AG04450 (cell line): ENCODE measurements at places on chromosomes 12 and 14.
A peak's percentile ranks its signal among the peaks of the same experiment; 100 is the strongest.

DNA sequence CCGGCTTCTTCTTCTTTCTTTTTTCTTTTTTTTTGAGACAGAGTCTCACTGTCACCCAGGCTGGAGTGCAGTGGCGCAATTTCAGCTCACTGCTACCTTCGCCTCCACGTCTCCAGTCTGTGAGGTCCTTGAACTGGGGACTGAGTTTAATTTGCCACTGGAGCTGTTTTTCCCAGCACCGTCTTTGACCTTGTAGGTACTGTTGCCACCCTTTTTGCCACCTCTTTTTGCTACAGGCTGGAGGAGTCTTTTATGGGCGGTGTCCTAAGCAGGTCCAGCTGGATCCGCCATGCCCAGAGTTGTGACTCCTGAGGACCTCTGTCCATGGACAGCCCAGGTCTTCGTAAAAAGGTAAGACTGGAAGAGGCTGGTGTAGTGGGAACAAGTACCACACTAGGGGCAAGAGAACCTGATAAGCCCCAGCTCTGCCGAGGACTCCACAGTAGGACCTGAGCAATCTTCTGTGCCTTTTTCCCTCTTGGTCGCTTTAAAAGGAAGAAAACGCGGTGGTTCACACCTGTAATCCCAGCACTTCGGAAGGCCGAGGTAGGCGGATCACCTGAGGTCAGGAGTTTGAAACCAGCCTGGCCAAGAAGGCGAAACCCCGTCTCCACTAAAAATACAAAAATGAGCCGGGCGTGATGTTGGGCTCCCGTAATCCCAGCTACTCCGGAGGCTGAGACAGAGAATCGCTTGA, 946 bp downstream of the RNU4-2 start:
- no peak for DNase-seq

GRCh38 chr12:62466018-62466593, 520 bp upstream of the MON2 start:
- no peak for DNase-seq

- no peak for DNase-seq
Observed at GRCh38 chr12:6936636-6937480, 6.8 kb upstream of the RNU7-1 start.

GRCh38 chr12:46159309-46159901, 109.4 kb downstream of the SLC38A1 start:
- no peak for DNase-seq

DNA sequence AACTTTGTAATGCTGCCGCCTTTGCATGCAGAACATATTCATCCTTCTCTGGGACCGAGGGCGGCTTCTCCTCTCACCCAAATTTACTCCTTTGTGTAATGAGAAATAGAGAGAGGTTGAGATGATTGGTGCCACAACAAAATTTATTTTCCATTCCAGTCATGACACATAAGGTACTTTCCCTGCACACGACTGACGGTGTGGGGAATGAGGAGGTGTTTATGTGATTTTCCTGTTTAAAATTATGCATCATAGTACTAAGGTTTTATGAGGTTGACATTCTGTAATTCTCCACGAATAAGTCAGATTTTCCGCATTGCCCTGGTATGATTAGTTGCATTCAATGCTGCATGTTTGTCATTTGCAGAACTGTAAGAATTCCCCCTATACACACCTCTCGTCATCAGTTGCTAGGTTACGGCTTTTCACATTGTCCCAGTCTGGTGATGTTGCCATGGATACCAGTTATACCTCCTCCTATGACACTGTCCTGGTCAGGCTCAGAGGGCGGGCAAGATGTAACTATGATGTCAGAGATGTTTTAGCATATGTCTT, 23.1 kb downstream of the BICDL1 start:
- DNase-seq: no peak

- DNase-seq: no peak
Observed at GRCh38 chr14:66268802-66269334, 217.3 kb upstream of the CCDC196 start.

- DNase-seq: peak; percentile 92
Observed at GRCh38 chr12:121949648-121950397, 31.4 kb downstream of the CFAP251 start.

DNA sequence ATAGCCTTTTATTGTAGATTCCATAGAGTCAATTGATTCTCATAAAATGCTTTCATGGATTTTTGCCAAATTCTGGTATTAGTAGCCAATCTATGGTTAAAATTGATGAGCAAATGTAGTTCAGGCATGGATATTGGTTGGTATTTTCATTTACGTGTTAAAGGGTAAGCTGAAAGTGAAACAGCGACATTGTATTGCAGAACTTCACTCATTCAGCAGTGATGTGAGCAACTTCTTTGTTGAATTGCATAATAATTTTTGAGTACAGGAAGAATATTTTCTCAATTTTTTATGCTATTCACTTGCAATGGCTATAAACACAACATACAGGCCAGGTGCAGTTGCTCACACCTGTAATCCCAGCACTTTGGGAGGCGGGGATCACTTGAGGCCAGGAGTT, 24.2 kb upstream of the FAM222A start:
- DNase-seq: no peak

DNA sequence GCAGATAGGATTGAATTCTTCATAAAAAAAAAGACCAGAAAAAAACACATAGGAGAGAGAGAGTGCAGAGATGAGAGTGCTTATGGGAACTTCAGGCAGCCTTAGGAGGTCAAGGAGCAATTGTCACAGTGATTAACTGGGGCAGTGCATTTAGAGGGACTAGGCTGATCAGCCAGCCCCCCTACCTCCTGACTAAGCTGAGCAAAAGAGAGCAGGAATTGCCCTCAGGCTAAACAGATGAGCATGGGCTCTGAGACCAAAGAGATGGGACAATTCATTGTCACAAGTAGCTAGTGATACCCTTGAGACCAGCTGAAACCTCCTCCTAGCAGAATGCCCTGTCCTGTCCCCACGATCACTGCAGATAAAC, 124.0 kb downstream of the BTG1 start:
- no peak for DNase-seq

DNA sequence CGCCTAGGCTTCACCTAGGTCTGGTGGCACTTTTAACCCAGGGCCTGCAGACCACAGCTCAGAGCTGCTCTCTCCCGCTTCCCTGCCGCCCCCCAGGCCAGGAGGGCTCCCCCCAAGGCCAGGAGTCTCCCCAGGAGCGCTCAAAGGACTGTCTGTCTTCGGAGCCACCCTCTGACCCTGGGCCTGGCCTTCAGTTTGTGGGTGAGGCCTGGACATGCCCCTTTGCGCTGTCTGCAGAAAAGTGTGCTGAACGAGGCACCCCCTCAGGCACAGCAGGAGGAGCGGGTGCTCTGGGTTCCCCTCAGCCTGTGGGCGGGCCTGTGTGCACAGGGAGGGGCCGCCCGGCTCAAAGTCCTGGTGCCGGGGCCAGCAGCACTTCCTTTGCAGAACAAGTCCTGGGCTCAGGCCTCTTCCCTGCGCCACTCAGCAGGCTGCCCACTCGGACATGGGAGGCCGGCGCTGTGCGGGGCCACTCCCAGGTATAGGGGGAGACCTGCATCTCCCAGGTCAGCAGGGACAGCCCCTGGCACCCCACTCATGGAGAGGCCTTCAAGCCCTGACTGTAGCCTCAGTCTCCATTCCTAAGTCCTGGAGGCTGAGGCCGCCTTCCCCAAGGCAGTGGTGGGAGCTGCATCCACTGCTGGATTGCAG, 14.3 kb downstream of the DEGS2 start:
- no peak for DNase-seq

DNA sequence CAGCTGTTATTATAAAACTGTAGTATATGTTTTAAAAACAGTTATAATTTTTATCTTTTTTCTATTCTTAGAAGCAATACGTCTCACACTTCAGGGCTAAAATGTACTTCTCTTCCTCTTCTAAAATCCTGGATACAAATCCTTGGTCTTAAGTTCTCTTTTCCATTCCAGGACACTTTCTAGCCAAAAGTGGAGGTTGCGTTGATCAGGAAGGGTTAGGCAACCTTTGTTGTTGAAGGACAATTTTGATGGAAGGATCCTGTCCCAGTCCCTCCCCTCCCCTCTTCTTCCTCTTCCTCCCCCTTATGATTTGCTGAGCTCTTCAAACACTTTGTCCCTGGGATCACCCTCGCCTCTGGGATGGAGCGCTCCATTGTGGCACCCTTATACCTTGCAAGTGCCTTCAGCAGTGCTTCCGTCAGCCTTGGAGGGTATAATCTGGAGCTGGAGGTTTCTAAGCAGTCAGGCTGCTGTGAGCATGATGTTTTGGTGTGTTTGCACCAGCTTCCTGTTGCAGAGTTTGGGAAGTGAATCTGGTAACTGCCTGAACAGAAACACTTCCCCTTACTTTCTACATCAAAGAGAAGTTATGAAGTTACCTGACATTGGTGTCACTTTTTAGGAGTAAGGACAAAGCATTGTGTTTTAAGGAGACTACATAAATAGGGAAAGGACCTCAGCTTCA, 87.4 kb upstream of the SLC38A2 start:
- DNase-seq: no peak

- no peak for DNase-seq
Observed at GRCh38 chr12:79071498-79071897, 206.9 kb downstream of the SYT1 start.

DNA sequence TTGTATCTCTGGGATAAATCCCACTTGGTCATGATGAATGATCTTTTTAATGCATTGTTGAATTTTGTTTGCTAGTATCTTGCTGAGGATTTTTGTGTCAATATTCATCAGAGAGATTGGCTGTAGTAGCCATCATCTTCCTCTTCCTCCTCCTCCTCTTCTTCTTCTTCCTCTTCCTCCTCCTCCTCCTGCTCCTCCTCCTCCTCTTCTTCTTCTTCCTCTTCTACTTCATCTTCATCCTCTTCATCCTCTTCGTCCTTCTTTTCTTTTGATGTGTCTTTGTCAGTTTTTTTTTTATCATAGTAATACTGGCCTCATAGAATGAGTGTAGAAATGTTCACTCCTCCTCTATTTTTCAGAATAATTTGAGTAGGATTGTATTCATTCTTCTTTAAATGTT, 15.4 kb upstream of the PPM1H start:
- no peak for DNase-seq

DNA sequence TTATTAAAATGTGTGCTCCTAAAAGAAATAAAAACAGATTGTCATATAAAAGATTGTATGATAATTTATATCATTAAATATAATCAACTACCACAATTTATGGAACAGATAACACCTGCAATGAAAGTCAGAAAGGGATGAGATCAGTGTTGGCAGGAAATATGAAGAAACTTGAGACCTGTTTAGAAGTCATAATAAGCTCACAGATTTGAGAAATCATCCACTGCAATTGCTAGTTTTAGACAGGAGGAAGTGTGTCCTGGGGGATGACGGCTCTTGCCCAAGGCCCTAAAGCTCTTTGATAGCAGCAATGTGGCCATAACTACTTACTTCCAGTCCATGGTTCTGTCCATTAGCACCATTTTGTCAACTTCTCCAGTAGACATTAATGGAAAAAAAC, 122.8 kb upstream of the SOX5 start:
- no peak for DNase-seq

GRCh38 chr12:32603858-32604257, 75.2 kb upstream of the DNM1L start:
- DNase-seq: no peak

- no peak for DNase-seq
Observed at GRCh38 chr12:94174576-94174975, 26.2 kb downstream of the PLXNC1 start.

- no peak for DNase-seq
Observed at GRCh38 chr14:68497011-68497410, 295.9 kb downstream of the ZFP36L1 start.

GRCh38 chr12:7142056-7142644, 12.0 kb downstream of the CLSTN3 start:
- DNase-seq: no peak

DNA sequence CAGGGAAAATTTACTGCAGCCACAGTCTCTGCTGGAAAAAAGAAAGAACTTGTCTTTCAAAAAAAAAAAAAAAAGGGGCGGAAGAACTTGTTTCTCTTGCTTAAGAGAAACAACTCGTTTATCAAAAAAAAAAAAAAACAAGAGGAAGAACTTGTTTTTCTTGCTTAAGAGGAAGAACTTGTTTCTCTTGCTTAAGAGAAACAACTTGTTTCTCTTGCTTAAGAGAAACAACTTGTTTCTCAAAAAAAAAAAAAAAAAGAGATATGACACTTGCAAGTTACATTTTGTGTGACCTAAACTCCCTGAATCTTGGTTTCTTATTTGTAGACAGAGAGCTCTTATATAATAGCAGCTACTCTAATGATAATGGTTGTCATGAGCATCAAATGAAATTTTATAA, 44.7 kb upstream of the USP15 start:
- DNase-seq: no peak

DNA sequence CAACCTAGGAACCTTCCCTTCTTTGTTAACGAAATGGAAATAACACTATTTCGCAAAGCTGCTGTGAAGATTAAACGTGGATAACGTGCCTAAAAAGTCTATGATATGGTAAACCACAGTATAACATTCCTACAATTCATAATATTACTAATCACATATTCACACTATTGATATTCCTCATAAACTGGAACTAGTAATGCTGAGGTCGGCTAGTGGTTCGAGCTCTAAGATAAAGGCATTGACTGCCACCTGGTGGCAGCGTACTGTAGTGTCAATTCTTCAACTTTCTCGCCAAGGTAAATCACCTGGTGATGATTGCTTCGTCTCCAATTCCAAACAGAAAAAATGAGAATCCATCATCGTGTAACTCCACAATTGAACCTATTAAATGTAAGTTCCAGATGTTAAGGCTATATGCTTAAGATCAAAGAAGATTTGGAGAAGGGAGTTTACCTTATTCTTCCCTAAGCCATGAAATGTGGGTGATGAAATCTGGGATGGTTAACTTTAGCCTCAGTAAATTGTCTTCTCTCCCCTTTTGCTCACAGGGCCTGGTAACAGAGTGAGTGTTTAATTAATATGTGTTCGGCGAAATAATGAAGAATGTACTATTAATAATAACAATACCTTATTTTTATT, 197.5 kb upstream of the TMEM132C start:
- no peak for DNase-seq

GRCh38 chr14:37600880-37601741, 5.7 kb downstream of the TTC6 start:
- DNase-seq: no peak

DNA sequence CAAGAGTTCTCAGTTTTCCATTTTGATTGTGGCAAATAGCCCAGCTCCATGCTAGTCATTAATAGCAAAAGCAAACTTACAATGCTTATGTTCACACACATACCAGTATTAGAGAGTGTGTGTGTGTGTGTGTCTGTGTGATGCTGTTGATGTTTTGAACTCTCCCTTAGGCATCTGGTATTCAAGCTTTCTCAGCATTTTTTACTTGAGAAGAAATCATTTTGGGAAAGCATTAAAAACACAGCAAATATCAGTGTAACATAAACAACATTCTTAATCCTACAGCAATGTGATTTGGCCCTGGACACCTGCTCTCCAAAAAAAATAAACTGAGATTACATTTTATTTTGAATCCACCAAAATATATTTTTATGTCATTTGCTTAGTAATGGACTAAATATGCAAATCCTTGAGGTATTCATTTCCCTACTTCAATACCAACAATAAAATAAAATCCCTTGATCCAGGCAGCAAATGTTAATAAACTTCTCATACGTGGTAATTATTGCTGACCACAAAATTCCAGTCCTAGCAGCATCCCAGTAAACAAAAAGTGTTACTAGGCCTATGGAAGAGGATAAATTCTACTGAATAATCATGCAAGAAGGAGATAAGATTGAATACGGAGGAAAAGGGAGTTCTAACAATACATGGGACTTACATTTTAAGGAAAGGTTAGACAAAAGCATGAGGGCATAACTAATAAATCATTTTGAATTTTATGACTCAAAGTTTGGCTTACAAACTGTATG, 249.5 kb upstream of the CLEC14A start:
- peak; percentile 15 for DNase-seq

GRCh38 chr14:32028599-32028998, 48.5 kb upstream of the ARHGAP5 start:
- no peak for DNase-seq

GRCh38 chr14:74660167-74660566, 48.1 kb upstream of the LTBP2 start:
- DNase-seq: no peak
